ENCODE measurements at places on chromosomes 1 and 21. TPM values are rescaled to one million over a fixed set of nuclear protein-coding genes. Genes with fewer than 3 reads are reported as not detected.

DNA sequence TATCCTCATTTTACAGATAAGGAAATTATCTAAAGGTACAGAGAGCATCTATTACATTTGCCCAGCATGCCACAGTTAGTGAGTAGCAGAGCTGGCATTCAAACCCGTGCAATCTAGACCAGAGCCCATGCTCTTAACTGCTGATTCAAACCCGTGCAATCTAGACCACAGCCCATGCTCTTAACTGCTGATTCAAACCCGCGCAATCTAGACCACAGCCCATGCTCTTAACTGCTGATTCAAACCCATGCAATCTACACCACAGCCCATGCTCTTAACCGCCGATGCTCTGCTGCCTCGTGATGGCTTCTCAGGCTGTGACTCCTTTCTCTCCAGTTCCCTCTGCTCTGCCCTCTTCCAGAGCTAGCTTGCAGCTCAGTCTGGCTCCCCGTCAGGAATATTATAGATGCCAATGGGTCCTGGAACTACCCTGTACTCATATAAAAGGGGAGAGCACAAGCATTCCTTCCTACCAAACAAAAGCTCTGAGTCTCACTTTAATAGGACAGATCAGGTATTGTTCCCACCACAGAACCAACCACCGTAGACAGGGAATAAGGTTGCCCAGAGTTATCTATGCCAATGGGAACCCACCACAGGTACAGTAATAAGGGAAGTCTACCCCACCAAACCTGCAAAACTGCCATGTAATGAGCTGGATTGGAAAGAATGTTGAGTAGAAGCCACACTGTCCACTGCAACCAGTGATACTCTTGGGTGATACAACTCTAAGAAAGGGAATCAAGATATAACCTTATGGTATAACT, 78.4 kb downstream of the SMYD3 start:
- H3K36me3 ChIP-seq, result peaks cover 3% of the 10 kb centered on the region
- DNase-seq, result peak; percentile 2
- peaks cover 2% of the 10 kb centered on the region for H3K27me3 ChIP-seq
- H3K4me1 ChIP-seq, result peaks cover 11% of the 10 kb centered on the region

DNA sequence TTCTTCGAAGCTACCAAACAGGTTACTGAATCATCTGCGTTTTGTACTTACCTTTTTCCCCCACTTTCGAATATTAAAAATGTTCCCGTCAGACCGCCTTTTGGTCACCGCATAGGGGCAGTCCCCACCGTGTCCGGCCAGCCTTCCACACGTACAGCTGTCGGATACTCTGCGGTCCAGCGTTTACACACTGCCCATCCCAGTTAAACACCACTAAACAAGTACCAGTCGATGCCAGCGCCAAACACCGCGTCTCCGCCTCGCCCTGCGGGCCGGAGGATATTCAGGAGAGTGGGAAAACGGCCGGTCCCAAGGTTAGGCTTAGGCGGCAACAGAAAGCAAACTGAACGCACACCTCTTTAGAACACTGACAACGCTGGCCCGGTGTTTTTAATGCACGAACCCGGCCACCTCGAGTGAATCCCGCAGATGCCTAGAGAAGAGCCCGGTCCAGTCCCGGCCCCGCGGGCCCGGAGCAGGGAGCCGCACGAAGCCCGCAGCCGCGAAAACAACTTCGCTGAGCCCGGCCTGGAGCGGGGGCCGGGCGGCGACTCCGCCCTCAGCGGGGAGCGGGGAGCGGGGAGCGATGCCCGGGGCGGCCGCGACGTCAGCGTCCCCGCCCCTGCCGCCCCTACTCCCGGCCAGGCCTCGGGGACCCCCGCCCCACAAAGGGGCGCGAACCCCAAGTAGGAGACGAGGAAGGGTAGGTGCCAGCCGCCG, 730 bp upstream of the PHF13 start:
- H3K27ac ChIP-seq, result peak overlapping the region; percentile 75
- DNase-seq, result no peak
- peaks cover 6% of the 10 kb centered on the region for H3K36me3 ChIP-seq

- H3K4me3 ChIP-seq, result no peak overlapping the region
- H3K4me1 ChIP-seq, result peaks cover 8% of the 10 kb centered on the region
- no peak overlapping the region for H3K27ac ChIP-seq
- H3K36me3 ChIP-seq, result peaks cover 54% of the 10 kb centered on the region
- H3K27me3 ChIP-seq, result no peaks in the 10 kb centered on the region
Measured at GRCh38 chr1:43659212-43660166, 9.5 kb downstream of the KDM4A start.

DNA sequence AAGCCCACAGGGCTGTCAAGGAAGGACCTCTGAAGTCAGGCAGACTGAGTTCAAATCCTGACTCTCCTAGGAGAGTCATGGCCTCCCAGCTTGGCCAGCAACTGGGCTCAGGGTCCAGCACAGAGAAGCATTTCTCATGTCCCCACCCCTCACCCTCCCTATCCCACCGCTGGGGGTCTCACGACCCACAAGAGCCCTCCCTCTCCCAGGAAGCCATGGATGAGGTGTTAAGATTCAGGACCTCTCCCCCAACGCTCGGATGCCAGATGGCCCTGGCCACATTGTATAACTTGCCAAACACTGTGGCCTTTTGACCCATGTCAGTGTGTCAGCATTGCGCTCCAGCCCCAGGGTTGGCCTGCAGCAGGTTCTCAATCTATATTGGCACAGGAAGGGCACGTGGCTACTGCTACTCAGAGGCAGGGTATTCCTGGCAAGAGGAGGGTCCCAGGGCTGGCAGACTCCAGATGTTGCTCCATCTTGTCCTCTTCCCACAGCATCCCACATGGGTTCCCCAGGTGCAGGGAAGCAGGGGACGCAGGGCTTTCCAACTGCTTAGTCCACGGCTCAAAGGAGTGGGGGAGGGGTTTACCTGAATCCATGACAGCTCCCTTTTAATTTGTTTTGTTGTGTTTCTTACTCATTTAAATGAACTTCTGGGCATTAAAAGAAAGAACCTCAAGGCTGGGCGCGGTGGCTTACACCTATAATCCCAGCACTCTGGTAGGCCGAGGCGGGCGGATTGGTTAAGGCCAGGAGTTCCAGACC, 10.5 kb downstream of the SLC2A1 start:
- H3K4me1 ChIP-seq, result peaks cover 96% of the 10 kb centered on the region
- no peak overlapping the region for H3K4me3 ChIP-seq
- peaks cover 24% of the 10 kb centered on the region for H3K36me3 ChIP-seq
- no peak for DNase-seq
- H3K27ac ChIP-seq, result peak overlapping the region; percentile 69

DNA sequence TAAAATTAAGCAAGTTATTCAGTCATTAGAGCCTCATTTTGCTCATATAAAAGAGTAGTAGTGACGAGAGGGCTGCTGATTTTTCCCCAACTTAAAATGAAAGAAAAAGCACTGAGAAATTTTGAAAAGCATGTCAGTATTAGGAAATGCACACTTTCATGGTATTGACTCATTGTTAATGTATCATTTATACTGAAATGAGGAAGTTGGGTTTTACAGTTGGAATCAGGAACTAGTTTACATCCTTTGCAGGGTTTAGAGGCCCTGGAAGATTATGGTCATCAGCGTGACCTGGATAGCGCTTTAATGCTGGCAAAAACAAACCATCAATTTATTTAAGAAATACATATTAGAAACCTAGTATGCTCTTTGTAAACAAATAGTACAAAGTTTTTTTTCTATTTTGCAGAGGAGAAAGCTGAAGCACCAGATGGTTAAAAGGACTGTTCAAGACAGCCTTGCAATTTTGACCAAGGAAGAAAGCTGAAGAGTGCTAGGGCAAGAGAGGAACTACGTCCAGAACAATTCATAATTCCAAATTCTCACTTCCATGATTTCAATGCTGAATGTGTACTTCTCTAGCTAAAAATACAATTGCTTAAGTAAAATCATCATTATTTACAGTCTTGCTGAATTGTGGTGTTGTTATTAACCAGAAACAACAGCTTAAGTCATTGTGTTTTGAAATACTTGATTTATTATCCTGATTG, 94.8 kb upstream of the SGIP1 start:
- H3K27me3 ChIP-seq, result no peaks in the 10 kb centered on the region
- peak overlapping the region; percentile 69 for H3K27ac ChIP-seq
- peaks cover 5% of the 10 kb centered on the region for H3K36me3 ChIP-seq
- no peak for DNase-seq
- peak overlapping the region; percentile 8 for H3K4me3 ChIP-seq
- H3K4me1 ChIP-seq, result peaks cover 48% of the 10 kb centered on the region

DNA sequence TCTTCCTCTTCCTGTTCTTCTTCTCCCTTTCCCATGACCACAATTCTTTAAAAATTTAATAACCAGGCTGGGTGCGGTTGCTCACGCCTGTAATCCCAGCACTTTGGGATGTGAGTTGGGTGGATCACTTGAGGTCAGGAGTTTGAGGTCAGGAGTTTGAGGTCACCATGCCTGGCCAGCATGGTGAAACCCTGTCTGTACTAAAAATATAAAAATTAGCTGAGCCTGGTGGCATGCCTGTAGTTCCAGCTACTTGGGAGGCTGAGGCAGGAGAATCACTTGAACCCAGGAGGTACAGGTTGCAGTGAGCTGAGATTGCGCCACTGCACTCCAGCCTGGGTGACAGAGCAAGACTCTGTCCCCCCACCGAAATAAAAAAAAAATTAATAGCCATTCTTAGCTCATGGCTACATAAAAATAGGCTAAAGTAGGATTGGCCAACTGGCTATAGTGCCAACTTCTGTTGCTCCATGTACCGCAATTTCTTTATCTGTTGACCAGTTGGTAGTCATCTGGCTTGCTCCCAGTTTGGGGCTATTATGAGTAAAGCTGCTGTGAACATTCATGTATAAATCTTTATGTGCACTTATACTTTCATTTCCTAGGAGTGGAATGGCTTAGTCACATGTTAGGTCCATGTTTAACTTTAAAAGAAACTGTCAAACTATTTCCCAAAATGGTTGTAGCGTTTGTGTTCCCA, 136.3 kb downstream of the PEX14 start:
- no peaks in the 10 kb centered on the region for H3K4me1 ChIP-seq
- H3K4me3 ChIP-seq, result no peak overlapping the region
- H3K27ac ChIP-seq, result no peak overlapping the region
- no peaks in the 10 kb centered on the region for H3K27me3 ChIP-seq
- H3K36me3 ChIP-seq, result no peaks in the 10 kb centered on the region

DNA sequence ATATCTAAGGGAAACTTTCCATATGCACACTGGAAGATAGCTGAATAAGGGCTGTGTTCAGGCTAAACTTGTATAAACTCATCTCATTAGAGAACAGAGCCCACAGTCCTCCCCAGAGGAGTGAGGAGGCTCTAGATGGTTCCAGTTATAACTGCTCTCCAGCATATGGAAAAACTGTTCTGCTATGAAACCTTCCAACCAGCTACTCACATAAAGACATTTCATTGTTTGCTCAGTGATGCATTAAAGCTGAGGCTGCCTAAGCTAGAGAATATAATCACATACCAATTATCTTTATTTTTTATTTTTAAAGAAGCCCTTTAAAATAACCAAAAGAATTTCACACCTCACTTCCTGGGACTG, 13.3 kb downstream of the AHCYL1 start:
- H3K4me1 ChIP-seq, result peaks cover 10% of the 10 kb centered on the region
- H3K4me3 ChIP-seq, result no peak overlapping the region
- H3K27ac ChIP-seq, result no peak overlapping the region
- no peak for DNase-seq
- no peaks in the 10 kb centered on the region for H3K27me3 ChIP-seq

DNA sequence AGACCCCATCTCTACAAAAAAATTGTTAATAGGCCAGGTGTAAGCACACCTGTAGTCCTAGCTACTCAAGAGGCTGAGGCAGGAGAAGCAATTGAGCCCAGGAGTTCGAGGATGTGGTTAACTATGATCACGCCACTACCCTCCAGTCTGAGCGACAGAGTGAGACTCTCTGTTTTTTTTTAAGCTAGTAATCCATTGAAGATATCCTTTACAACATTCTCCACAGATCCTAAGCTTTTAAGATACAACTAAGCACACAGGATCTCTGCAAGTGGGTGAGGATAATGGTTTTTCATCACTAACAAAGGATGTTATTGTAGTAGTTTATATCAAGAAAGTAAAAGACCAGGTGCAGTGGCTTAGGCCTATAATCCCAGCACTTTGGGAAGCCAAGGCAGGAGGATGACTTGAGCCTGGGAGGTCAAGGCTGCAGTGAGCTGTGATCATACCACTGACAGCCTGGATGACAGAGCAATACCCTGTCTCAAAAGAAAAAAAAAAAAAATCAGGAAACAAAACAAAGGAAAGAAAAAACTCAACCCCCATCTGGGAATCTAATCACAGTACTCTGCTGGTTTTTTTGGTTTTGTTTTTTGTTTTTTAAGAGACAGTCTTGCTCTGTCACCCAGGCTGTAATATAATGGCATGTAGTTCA, 166.1 kb downstream of the RERE start:
- H3K27ac ChIP-seq, result peak overlapping the region; percentile 87
- DNase-seq, result no peak
- H3K36me3 ChIP-seq, result peaks cover 16% of the 10 kb centered on the region
- peak overlapping the region; percentile 12 for H3K4me3 ChIP-seq

DNA sequence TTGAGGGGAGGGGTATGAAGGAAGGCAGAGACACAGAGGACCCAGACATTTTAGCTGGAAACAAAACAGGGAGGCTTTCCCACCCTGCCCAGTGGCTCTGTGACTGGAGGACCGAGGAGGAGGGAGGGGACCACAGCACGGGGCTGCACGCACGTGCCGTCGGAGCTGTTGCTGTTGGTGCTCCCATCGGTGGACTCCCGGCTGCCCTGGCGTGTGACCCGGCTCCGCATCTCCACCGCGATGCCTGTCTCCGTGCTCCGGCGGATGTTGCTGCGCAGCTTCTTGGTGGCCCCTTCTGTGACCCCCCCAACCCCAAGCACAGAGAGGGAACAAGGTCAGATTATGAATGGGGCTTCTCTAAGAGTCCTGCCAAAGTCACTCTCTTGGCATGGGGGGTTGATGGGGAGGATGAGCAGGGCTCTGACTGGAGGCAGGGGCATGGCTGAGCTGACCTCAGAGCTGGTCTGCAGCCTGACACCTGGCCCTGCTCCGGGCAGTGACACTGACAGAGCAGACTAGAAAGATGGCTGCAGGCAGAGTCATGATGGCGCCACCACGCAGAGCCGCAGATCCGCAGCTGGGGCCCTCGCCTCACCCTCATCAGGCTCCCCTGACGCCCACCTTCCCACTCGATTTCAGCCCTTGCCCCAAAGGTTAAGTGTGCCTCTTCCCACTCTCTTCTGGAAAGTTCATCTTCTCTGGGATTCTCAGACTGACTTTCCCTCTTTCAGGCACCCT, 29.6 kb downstream of the RIMS3 start:
- H3K27me3 ChIP-seq, result no peaks in the 10 kb centered on the region
- no peak overlapping the region for H3K4me3 ChIP-seq
- H3K36me3 ChIP-seq, result no peaks in the 10 kb centered on the region

- H3K4me3 ChIP-seq, result no peak overlapping the region
- DNase-seq, result no peak
- H3K4me1 ChIP-seq, result peaks cover 35% of the 10 kb centered on the region
- no peak overlapping the region for H3K27ac ChIP-seq
- H3K36me3 ChIP-seq, result peaks cover 51% of the 10 kb centered on the region
Measured at GRCh38 chr1:91693557-91693956, 192.4 kb downstream of the TGFBR3 start.

GRCh38 chr1:167294528-167294927, 73.8 kb downstream of the POU2F1 start:
- peaks cover 4% of the 10 kb centered on the region for H3K36me3 ChIP-seq
- H3K27ac ChIP-seq, result no peak overlapping the region
- H3K27me3 ChIP-seq, result no peaks in the 10 kb centered on the region
- DNase-seq, result no peak

The CLDN17 gene
- not detected for total RNA-seq

The TNNT2 gene
- not detected for total RNA-seq

All from activated T-helper 1 cell treated with anti-CD3 and anti-CD28 coated beads, Interleukin-12 subunit alpha, Interleukin-12 subunit beta, Interleukin-2, Interleukin-4 antibody, amounts not matched to agents 30 ng/mL and 10 ng/mL and 1 ng/mL, durations not matched to agents 14 hours and 24 hours and 36 hours (primary cell).